ENCODE measurements at places on chromosomes 3 and 15.

GRCh38 chr3:52150860-52151259, 3.4 kb downstream of the POC1A start:
- DNase-seq = no peak

- DNase-seq = no peak
Measured at GRCh38 chr3:183518491-183519251, 36.8 kb downstream of the KLHL6 start.

- no peak for DNase-seq
Measured at GRCh38 chr3:187227658-187228258, 30.5 kb downstream of the RTP1 start.

GRCh38 chr3:108959017-108959416, 5.3 kb upstream of the GUCA1C start:
- DNase-seq = no peak

DNA sequence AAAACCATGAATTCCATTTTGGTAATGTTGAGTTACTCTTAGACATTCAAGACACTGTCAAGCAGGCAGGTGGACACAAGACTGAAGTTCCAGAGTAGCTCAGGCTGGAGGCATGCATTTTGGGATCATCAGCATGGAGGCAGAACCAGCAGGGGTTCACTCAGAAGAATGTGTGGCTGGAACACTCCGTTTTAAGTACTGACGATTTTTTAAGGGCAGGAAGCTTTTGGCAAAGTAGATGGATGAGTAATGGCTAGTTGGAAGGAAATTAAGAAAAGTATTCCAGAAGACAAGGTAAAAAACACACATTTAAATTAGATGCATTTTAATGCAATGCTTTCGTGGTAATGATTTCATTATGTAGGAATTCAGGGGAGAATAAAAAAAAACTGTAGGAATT, 420.4 kb downstream of the ROBO2 start:
- DNase-seq = no peak

- DNase-seq = no peak
Measured at GRCh38 chr15:90470453-90470852, 59.3 kb upstream of the CRTC3 start.

DNA sequence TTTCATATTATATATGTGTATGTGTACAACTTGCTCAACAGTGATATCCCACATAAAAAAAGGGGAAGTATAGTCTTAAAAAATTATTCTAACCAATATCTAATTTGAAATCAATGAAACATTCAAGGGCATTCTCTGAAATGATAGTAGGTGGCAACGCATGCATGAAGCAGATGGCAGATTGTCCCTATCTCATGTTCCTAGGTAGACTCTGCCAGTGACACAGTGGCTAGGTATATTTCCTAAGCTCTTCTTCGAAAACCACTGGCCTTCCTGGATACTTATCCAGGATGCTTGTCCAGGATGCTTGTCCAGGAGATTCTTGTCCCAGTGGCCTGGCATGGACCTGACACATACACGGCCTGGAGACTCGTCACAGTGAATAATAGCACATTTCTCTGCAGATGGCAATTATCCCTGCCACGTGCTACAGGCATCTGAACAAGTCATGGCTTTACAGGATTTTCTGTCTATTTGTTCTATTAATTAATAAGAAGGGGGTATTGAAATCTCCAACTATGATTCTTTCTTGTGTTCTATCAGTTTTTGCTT, 54.9 kb downstream of the OCA2 start:
- DNase-seq = no peak

GRCh38 chr15:31344823-31345605, 18.4 kb downstream of the KLF13 start:
- DNase-seq = no peak

GRCh38 chr3:193396451-193397244, 18.1 kb upstream of the ATP13A5 start:
- DNase-seq = no peak

DNA sequence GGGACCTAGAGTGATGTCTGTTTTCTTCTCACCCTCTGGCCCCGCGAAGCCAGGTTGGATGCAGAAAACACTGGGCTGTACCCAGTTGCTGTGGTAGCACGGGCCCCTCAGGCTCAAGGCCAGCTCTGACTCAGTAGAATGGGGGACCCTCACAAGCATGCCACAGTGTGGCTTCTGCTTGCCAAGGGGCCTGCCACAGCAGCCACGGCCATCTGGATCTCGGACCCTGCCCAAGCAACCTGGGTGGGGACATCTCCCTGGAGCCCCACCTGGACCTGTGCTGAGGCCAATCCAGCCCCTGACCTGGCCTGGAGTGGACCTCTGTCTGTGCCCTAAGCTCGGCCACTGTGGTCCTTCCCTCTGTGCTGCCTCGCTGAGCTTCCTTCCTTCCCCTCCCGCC, 59.0 kb downstream of the MGLL start:
- DNase-seq = no peak

DNA sequence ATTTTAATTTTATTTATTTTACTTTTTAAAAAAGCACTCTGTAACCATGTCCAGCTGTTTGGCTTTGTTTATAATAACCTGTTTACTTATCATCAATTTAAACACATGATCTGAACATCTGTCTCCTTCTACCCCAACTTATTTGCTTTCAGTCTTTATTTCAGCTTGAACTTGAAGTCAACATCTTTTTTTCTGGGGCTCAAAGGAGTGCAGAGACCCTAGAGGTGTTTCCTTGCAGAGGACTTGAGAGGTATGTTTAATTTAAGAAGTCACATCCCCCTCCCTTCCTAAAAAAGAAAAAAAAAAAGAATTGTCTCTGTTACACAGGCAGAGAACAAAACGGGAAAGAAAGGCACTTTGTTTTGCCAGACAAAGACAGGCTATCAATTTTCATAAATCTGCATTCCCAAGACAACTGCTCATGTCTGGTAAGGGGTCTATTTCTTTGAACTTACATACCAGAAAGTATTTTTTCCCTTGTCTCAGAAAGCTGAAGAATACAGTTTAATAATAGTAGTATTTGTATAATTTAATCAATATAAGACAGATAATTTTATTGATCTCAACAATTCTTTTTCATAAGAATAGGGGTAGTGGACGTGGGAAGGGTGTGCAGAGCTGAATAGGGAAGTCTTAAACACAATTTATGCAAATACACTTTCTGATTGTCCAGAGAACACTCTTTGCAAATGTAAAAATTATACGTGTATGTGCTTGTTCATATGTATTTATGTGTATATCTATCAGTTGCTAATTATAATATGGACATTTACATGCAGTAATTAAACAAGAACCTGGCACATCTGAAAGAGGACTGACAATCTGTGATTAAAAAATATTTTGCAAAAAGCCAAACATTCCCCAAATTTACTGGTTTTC, 109.7 kb upstream of the PDZRN3 start:
- no peak for DNase-seq

DNA sequence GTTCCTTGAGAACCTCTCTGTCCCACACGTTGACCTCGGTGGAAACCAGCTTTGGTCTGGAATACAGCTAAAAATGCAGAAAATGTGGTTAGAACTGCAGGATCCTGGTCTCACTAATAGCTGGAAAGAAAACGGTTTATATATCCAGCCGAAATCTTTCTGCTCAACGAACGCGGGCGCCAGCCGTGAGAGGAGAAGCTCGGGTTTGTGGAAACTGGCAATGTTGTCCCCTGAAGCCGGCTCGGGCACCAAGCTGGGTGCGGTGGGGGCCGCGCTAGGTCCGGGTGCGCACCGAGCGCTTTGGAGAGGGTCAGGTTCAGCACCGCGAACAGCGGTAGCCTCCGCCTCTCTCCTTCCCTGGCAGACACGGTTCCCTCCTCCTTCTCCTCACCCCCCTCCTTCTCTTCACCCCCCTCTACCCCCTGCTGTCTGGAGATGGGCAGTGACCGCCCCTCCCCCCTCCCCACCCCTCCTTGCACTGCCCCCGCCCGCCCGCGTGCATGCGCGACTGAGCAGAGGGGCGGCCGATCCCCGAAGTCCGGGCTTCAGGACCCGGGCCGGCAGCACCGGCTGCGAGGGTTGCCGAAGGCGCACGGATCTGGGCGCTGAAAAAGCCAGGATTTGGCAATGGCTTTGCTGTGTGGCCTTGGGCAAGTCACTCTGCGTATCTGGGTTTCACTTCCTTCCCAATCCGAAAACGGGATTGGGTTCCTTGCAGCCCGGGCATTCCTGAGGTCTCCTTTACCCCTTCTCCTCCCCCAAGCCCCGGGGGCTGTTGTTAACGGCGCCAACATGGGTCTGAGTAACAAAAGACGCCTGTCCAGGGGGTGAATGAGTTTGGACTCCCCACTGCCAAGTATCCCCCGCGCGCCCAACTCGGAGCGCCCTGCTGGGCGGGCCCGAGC, at the start of gene SKOR1:
Gene SKOR1 (plus strand): TSS at position 534 of the 905 bp plus-strand sequence. CDS start 94 bp downstream, at position 628.
- no peak for DNase-seq
